HS-5 (cell line): ENCODE measurements at places on chromosomes 2 and 18.

DNA sequence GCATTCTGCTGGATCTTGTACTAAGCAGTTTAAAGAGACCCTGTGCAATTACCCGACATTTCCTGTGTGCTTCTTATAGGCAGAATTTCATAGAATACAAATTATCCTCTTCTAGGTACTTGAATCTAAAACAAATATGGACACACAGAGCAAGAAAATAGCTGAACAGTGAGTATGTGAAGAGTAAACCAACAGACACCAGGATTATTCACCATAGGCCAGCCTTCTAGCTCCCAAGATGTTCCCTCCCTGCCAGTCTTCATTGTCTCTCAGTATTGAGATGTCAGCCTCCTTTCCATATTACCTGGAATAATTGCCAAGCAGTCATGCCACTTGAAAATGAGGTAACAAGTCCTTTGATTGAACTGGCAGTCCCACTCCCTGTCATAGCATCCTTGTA, 187.1 kb downstream of the PTPRM start:
- no peak for DNase-seq

- peak; percentile 59 for DNase-seq
Observed at GRCh38 chr2:37326285-37326684, 1.7 kb upstream of the PRKD3 start.

GRCh38 chr18:75800331-75800648, 372.8 kb upstream of the SMIM21 start:
- DNase-seq = no peak

GRCh38 chr18:59604877-59605276, 92.3 kb downstream of the CCBE1 start:
- no peak for DNase-seq

DNA sequence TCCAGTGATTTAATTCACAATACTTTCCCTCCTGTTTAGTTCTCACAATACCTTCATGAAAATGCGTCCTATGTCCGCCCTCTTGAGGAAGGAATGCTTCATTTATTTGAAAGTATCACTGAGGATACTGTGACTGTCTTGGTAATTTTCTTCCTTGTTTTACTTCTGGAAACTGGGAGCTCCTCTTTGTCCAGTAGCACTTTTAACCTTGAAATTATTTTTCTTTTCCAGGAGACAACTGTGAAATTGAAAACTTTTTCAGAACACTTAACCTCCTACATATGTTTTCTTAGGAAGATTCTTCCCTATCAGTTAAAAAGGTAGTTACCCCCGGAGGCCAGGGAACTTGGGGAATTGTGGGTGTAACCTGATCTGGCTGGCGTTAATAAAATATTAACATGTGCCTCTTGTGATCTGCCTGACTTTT, 58.9 kb upstream of the STON1 start:
- DNase-seq = peak; percentile 34

DNA sequence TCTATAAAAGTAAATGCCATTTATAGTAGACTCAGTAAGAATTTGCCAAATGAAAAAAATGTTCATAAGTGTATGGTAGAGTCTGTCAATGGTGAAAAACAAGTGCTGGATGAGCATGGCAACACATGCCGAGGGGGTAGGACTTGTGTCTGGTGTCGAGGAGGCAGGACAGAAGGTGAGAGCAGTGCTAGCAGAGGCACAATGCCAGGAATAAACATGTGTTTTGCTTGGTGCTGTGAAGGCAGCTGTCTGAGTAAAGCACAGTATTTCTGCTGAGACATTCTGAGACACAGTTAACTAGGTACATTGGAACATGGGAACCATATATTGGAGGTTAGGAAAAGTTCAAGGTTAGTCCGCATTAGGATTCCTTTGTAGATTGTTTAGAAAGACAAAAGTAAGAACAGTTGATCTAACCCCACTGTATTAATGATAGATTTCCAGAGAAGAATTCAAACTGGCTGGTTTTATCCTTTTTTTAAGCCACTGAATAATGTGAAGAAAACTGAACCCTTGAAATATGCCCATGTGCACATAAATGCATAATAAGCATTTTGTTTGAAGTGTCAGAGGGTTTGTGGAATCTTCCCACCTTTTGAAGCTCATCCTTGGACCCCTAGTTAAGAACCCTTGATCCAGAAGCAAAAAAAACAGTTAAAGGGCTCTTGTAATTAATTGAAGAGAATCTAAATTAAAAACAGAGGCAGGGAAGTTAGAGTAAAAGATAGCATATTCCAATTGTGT, 7.1 kb downstream of the RBM45 start:
- no peak for DNase-seq

DNA sequence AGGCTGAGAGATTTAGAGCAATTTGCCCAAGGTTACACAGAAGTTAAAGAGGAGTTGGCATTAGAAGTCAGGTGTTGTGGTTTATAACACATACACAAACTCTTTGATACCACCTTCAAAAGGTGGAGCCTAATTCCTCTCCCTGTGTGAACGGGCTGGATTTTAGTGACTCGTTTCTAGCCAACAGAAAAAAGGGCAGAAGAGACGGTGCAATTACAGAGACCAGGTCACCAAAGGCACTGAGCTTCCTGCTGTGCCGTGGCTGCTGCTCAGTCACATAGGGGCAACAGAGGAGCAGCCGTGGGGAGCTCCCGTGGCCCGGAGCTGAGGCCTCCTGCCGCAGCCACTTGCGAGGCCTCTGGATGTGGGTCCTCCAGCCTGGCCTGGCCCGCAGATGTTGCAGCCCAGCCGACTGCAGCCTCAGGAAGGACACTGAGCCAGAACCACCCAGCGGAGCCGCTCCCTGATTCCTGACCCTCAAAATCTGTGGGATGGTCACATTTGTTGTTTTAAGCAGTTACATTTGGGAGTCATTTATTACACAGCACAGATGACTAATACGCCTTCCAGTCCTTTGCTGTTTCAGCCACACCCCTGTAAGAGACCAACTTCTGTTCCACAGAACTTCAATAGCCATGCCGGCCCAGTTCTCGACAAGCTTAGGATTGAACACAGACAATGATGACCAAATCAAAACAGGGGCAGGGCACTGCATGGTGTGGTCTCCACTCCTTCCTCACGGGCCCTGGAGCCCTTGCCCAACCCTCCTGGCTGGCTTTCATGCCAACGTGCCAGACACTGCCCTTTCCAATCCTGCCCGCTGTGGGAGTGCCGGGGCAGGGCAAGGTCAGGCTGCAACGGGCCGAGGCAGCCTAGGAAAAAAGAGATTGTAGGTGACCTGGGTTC, 17.1 kb downstream of the EDAR start:
- DNase-seq = no peak

DNA sequence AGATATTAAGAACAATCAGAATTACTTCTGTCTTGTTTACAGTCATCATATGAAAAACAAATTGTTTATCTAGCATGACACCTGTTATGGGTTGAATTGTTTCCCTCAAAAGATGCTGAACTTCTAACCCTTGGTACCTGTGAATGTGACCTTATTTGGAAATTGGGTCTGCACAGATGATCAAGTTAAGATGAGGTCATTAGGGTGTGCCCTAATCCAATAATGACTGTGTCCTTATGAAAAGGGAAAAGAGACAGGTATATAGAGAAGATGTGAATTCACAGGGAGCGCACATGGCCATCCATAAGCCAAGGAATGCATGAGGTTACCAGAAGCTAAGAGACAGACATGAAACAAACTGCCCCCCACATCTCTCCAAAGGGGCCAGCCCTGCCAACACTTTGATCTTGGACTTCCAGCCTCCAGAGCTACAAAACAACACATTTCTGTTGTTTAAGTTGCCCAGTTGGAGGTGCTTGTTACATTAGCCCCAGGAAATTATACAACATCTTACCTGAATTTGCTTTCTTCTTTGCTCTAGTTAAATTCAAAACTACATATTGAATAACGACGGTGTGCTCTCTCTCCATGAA, 2.3 kb upstream of the HPCAL1 start:
- no peak for DNase-seq
